ENCODE measurements at places on chromosomes 4 and X.

DNA sequence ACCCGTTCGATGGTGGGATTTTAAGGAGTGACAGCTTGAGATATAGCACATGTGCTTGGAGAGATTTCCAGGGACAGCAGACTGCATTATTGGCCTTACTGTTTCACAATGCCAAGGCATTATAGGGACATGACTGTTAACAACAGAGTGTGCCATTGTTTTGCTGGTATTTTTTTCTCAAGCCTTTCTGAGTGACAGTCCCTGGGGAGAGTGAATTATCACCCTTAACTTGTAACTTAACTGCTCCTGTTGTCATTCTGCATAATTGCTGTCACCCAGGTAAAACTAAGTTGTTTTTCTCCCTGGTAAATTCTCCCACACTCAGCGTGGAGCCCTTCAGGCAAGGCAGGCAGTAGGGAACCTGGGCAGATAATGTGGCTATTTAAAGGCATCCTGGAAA, 989.2 kb upstream of the LCORL start:
- DNase-seq, result no peak

DNA sequence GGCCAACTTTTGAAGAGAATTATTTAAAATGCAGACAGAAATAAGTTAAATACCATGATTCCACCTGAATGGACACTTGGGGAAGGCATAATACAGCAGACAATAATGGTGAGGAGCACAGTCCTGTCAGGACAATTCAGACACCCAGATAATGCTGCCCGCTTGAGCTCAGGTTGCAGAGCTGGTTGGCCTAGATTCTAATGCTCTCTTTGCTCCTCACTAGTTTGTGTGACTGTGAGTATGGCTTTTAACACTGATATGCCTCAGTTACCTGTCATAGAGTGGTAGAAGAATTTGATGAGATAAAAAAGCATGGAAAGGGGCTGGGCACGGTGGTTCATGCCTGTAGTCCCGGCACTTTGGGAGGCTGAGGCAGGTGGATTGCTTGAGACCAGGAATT, 62.1 kb downstream of the SH3KBP1 start:
- DNase-seq, result no peak

- DNase-seq, result no peak
Observed at GRCh38 chr4:145804116-145804515, 124.2 kb downstream of the C4orf51 start.

DNA sequence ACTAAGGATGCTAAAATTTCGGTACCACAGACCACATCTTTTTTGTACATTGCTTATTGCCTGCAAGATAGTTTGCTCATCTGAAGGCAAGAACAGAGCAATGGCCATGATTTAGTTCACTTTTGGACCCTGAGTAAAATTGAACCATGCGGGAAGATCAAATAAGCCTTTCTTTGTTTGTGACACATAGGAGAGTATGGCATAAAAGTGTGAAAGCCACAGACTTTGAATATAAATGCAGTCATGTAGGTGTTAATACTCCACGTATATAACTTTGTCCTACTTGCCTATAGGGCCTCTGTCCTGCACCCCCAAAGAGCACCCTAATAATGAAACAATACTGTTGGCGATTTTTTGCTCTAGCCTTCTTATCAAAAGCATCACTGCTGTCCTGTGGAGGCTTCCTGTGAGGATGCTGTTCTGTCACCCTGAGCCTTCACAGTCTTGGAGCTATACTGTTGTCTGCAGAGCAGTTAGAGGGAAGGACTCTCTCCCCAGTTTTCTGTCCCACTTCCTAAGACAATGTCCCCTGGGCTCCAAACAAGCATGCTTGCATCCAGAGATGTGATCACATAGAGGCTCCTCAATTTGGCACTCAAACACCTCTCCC, 10.2 kb upstream of the CXCL13 start:
- no peak for DNase-seq

- no peak for DNase-seq
Observed at GRCh38 chr4:163895378-163896005, 401.0 kb downstream of the TMA16 start.

- no peak for DNase-seq
Observed at GRCh38 chrX:32678487-32678886, 532.9 kb downstream of the DMD start.

DNA sequence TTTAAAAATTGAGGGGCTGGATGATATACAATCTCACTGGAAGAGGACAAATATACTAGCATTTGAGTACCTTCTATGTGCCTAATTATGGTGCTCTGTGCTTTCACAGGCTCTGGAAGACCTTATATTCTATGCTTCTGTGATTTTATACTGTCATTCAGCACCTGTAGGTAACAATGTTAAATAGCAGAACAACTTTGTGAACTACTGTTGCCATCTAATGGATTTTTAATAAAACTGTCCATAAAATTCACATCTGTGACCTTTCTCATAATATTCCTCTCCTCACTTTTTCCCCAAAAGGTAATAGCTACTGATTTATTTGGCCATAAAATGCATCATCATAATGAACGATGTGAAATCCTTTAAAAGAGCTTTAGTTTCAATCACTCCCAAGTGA, 21.9 kb downstream of the POU3F4 start:
- DNase-seq, result no peak

- DNase-seq, result no peak
Observed at GRCh38 chr4:42654631-42655268, 2.2 kb downstream of the ATP8A1 start.

DNA sequence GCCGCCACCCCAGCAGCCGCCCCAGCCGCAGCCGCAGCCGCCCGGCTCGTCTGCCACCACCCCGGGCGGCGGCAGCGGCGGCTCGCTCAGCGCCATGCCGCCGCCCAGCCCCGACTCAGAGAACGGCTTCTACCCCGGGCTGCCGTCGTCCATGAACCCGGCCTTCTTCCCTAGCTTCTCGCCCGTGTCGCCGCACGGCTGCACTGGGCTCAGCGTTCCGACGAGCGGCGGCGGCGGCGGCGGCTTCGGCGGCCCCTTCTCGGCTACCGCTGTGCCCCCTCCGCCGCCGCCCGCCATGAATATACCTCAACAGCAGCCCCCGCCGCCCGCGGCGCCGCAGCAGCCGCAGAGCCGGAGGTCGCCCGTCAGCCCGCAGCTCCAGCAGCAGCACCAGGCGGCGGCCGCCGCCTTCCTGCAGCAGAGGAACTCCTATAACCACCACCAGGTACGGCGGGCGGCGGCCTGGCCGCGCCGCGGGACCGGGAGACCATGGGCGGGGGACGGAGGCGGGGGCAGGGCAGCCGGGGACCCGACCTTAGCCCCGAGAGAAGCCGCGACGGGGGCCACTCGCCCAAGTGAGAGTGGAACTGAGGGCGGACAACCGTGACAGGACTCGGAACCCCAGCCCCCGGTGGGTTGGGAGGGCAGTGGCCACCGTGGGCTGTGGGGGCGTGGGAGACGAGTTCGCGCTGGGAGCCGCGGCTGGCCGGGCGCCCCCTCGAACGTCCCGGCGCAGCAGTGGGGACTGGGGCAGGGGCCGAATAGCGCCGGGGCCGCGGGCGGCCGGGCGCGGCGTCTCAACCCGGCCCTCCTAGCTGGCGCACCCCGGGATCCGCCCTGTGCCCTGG, 1.8 kb downstream of the CPEB2 start:
- DNase-seq, result no peak

- DNase-seq, result peak; percentile 93
Observed at GRCh38 chr4:75289914-75290582, 224.2 kb downstream of the RCHY1 start.

- DNase-seq, result no peak
Observed at GRCh38 chr4:23728971-23729370, 160.9 kb downstream of the PPARGC1A start.

DNA sequence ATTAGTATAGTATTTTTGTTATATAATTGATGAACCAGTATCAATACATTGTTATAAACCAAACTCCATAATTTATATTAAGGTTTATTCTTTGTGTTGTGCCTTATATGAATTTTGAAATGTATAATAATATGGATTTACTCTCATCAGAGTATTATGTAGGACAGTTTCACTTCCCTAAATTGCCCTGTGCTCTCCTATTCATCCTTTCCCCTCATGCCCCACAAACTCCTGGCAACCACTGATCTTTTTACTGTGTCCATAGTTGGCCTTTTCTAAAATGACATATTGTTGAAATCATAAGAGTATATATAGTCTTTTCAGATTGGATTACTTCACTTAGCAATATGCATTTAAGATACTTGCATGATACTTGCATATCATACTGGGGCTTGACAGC, 958.1 kb upstream of the GRID2 start:
- no peak for DNase-seq

DNA sequence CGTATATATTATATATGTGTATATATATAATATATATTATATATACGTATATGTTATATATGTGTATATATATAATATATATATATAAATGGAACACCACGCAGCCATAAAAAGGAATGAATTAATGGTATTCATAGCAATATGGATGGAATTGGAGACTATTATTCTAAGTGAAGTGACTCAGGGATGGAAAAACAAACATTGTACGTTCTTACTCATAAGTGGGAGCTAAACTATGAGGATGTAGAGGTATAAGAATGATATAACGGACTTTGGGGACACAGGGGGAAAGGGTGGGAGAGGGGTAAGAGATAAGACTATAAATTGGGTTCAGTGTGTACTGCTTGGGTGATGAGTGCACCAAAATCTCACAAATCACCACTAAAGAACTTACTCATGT, 1388.9 kb downstream of the C4orf33 start:
- no peak for DNase-seq

DNA sequence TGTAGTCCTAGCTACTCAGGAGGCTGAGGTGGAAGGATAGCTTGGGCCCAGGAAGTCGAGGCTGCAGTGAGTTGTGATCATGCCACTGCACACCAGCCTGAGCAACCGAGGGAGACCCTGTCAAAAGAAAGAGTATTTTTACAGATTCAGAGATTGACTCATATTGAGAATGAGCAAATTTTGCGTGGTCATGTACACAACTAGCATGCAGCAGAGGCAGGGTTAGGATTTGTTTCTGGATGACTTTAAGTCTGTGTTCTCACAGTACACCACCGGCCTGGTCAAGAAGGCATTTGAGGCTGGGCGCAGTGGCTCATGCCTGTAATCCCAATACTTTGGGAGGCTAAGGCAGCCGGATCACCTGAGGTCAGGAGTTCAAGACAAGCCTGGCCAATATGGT, 44.8 kb upstream of the CBR4 start:
- no peak for DNase-seq

DNA sequence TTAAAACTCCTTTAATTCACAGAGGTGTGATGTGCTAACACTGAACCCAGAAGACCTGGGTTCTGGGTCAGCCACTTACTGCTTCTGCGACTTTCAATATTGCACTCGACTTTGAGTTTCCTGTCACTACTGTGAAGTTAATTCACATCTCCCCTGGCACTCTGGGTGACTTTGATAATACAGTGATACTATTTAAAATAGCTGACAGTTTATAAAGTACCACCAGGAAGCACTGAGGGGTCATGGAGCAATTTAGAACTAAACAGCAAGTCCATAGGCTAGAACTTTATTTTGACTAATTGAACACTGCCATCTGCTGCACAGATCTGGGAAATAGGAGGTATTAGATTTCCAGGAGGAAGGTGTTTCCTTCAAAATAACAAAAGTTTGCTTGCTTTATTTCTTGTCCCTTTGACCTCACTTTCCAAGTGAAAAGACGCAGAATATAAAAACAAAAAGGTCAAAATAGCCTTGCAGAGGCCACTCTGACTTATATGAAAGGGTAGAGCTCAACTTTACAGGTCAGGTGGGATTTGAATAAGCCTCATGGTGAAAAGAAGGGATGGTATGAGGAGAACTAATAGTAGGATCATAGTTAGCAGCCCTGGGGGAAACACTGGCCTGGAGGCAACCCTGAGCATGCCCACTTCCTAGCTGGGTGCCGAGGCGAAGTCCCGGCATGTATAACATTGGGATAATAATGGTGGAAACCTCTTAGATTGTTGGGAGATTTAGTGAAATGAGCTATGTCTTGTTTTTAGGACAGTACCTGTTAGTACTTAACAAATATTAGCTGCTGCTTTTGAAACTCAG, 53.4 kb downstream of the ZNF518B start:
- peak; percentile 3 for DNase-seq
